ENCODE measurements at places on chromosomes 12 and 14.

DNA sequence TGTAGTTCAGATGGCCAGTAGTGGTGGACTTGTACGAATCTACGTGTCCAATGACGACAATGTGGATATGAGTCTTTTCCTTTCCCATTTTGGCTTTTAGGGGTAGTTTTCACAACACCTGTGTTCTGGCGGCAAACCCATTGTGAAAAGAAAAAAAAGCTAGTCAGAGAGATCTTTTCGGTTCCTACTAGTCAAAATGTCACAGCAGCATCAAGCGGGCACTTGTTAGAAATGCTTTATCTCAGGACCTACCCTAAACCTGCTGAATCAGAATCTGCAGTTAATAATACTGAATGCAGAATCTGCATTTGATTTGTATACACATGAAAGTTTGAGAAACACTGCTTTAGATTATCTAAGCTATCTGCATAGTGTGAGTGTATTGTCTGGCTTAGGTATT, 18.3 kb downstream of the AEBP2 start:
- no peak for DNase-seq

GRCh38 chr12:18951218-18951617, 178.3 kb upstream of the PLEKHA5 start:
- DNase-seq, result no peak

DNA sequence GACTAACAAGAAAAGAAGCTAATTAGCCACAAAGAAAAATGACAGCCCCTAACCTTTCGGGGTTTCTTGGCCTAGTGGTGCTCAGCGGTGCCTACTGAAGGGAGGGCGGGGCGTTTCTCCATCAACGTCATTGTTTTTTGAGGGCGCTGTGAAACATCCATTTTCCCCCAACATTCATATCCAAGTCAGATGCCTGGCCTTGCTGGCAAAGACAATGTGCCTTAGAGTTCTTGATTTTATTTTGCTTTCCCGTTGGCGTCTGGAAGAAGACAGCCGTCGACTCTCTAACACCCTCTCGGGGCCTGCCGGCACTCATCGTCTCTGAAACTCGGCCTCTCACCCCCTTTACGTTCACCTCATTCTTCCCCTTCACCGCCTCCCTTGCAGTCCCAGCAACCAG, 154.5 kb downstream of the PHETA1 start:
- DNase-seq, result no peak

DNA sequence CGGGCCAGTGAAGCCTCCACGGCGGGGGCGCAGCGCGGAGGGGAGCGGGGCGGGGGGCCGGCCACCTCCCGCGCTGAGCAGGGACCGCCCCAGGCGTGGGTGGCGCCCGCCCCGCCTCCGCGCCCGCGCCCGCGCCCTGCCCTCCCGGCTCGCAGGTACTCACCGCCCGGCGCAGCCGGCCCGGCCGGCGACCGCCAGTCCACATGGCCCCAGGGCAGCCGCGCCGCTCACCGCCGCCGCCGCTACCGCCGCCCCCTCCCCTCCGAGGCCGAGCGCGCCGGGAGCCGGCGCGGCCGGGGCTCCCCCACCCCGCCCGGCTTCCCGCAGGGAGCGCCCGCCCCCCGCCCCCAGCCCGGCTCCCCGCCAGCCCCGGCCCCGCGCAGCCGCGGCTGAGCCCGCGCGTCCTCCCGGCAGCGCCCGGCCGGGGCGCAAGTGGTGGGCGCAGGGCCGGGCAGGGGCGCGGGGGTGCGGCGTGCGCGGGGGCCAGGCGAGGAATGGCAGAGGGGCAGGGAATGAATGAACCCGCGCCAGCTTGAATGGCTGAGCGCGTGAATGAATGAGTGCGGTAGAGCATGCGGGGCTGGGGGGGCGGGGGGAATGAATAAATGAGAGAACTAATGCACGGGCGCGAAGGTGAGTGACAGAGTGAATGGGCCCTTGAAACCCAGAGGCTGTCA, at the start of gene BEGAIN:
Gene BEGAIN, minus strand, starts transcription at position 332 of the 677 bp plus-strand sequence. Its CDS starts 127 bp downstream, at position 205.
- DNase-seq, result no peak

DNA sequence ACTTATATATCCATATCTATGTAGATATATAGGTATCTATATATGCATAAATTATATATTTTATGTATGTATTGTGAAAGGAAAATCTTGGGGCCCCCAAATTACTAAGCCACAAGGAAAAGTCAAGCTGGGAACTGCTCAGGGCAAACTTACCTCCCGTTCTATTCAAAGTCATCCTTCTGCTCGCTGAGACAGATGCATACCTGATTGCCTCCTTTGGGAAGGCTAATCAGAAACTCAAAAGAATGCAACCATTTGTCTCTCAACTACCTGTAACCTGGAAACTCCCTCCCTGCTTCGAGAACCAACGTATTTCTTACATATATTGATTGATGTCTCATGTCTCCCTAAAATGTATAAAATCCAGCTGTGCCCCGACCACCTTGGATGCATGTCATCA, 58.8 kb upstream of the C14orf132 start:
- DNase-seq, result no peak

GRCh38 chr12:106301611-106302321, 767 bp upstream of the TCP11L2 start:
- peak; percentile 36 for DNase-seq

DNA sequence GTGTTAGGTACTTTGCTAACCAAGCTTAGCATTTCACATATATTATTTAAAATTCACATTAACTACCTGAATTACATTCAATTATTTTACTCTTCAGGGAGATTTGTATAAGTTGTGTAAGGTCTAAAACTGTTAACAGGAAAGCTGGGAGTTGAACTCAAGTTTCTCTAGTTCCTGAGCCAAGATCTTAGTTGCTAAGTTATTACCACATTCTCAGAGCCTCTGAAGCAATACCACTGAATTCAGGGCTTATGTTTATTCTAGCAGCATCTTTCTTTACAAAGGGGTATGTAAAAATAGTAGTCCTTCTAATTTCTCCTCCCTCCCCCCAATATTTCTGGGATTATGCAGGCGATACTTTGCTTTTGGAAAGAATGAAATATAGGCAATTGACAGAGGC, 786.8 kb downstream of the DIO2 start:
- DNase-seq, result no peak

DNA sequence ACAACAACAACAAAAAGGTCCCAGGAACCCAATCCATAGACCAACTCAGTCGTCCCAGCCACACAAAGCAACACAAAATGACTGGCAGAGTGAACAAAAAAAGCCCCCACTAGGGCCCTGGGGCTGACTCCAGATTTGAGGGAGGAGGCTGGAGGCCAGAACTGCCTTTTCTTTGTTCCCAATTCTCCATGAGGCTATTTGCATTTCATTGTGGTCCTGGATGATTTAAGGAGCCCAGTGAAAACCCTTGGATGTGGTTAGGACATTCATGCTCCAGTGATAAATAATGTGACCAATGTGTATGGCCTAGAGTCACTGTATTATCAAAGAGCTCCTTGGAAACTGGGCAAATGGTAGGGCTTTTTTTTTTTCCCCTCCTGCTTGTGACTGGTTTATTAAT, 192.9 kb downstream of the NUAK1 start:
- DNase-seq, result no peak

DNA sequence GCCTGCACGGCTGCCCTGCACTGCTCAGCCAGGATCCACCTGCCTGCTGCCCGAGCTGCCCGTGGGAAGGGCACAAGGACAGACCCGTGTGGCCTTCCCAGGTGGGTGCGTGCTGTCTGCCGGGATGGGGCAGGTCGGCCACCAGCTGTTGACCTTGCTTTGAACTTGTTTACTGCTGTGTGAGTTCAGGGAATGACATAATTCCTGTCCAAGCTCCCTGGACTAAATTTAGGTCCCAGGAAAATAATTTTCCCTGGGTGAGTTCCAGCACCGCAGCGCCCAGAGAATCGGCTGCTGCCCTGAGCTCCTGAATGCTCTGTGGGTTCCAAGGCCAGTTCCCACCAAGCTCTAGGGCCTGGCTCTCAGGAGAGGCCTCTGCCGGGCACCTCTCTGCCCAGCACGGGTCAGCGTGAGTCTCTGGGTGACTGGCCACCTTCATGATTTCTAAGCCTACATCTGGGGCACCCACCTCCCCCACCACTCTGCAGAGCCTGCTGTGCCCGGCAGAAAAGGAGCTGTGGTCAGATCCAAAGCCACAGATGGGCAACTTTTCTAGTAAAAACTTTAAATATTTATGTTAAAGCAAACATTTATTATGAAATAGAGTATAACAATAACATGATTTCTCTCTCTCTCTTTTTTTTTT, 27.2 kb upstream of the MLXIP start:
- peak; percentile 32 for DNase-seq

DNA sequence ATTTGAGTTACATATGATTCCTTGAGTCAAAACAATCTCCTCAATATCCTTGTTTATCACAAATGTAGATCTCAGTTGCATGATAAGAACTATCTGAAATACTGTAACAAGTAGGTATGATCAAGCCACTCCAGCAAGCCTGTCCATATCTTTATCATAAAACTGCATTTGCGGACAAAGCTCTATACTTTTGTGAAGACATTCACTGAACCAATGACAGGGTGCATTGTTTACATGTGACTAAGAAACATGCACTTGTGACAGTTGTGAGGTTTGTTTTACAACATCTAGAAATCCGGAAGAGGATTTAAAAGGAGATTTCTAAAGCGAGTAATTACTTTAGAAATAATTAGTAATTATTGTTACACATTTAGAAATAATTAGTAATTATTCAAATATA, 111.7 kb downstream of the PPP2R5E start:
- DNase-seq, result no peak

DNA sequence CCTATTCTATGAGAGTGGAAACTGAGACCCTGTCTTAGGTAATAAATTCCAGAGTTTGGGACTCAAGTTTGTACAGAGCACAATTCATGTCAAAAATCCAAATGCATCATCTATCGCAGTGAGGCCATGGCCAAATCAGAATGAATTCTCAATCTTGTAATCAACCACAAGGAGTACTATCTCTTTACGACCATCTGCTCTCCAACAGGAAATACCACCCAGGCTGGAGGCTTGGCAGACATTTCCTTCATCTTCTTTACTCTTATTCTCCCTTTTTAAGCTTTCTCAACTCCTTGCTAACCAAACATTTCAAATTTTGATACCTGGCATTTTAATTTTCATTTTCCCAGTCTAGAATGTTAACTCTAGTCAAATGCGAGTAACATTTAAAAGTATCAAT, 32.7 kb upstream of the RNU6-7 start:
- DNase-seq, result no peak

DNA sequence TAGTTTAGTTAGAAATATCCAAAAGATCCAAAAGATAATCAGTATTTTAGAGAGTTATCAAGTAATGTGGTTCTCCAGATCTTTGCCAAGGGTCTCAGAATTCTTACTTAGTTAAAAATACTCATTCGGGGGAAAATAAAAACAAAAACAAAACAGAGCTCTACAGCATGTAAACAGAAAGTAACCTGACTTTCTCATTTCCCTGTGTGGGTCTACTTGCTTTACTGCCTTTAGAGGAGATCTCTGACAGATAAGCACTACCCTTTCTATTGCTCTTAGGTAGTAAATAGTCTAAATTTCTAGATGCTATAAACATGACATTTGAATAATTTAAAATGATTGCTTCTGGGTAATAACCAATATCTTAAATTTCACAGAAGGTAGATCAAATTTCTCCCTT, 371.8 kb downstream of the RPL10L start:
- DNase-seq, result no peak

DNA sequence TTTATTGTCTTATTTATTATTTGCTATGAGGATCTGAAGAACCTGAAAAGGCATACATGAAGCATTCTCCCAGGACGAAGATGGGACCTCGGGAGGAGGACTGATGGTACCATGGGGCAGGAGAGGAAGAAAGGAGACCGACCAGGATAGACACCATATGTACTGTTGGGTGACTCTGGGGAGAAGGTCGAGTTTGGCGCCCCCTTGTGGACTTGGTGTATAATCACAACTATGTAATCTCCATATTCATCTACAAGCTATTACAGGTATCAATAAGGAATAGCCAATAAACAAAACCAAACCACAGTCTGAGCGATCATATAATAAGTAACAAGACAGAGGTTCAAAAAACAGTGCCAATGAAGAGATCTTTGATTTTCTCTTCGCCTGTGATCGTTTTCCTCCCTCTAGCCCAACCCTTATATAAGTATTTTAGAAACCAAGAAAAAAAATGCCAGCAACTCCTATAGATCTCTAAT, 139.1 kb downstream of the SPTSSA start:
- peak; percentile 24 for DNase-seq

DNA sequence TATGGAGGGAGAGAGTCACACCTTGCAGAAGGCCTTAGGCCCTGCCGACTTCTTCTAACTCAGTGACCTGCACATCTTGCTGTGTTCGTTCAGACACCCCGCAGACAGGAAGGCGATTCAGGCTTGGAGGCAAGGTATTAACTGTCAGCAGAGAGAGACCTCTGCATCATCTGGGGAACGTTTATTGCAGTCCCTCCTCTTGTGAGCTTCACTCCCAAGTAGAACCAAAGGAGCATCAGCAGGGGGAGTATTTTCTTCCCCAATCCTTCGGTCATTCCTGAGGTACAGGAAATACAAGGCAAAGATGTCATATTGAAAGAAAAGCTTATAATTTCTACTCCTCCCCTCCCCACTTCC, 217.9 kb downstream of the CRADD start:
- no peak for DNase-seq

GRCh38 chr14:56891226-56891625, 80.9 kb upstream of the OTX2 start:
- DNase-seq, result no peak

DNA sequence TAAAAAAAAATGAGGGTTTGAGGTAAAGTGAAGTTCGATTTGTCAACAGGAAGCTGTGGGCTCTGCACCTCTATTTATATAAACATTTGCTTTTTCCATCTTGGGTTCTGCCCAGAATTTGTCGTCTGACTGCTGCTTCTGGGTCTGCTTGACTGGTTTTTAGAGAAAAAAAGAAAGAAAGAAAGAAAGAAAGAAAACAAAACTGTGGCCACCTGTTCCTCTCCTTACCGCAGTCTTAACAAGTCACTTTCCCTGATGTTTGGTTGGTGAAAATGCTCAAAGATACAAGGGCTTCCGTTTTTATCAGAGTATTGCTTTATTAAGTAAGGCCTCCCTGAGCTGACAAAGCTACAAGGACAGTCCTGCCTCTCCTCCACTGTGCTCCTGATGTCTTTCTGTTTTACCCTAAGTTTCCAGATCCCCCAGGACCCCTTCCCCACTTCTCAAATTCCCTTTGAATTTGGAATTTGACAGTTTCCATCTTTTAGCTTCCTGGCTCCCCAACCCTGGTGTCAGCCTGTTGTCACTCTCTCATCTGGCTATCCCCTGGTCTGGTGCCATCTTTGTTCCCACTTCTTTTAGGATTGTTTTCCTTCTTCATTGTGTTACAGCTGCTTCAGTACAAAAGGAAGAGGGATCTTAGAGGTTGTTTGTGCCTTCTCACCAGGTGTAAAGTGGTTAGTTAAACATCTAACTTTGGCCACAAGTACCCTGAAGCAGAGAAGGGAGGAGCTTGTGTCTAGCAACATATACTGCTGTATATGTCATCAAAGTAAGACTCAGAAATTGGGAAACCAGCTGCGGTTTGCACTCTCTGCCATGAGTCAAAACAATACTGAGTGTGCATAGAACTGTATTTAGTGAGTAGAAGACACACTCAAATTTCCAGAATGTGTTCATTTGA, 18.0 kb downstream of the MFAP5 start:
- DNase-seq, result no peak

DNA sequence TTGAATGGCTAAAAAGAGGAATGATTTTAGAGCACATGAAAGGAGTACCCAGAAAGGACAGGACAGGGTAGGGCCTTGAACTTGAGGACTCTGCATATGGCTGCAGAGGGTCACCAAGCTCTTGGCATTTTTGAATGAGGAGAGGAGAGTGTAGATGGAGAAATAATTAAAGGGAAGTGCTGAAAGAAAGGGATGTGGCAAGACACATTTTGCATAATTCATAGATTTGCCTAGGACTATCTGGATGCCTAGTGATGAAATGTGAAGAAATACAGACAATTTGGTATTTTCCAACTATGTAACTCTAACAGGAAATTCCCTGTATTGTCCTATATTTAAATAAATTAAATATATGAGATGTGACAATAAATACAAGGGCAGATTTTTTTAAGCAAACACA, 27.5 kb upstream of the MDM1 start:
- DNase-seq, result no peak

All from brain microvascular endothelial cell (primary cell).